Activated CD4-positive, alpha-beta T cell treated with anti-CD3 and anti-CD28 coated beads for 36 hours (primary cell): ENCODE measurements at places on chromosomes 7 and 10.
A peak's percentile ranks its signal among the peaks of the same experiment; 100 is the strongest.

GRCh38 chr10:37734971-37735370 lies 122.4 kb downstream of the ZNF248 start:
- no peak for DNase-seq

GRCh38 chr10:71708301-71708703 lies 11.3 kb downstream of the C10orf105 start:
- DNase-seq, result peak; percentile 83

GRCh38 chr7:70529914-70530585 lies 601.9 kb upstream of the GALNT17 start:
- DNase-seq, result no peak

DNA sequence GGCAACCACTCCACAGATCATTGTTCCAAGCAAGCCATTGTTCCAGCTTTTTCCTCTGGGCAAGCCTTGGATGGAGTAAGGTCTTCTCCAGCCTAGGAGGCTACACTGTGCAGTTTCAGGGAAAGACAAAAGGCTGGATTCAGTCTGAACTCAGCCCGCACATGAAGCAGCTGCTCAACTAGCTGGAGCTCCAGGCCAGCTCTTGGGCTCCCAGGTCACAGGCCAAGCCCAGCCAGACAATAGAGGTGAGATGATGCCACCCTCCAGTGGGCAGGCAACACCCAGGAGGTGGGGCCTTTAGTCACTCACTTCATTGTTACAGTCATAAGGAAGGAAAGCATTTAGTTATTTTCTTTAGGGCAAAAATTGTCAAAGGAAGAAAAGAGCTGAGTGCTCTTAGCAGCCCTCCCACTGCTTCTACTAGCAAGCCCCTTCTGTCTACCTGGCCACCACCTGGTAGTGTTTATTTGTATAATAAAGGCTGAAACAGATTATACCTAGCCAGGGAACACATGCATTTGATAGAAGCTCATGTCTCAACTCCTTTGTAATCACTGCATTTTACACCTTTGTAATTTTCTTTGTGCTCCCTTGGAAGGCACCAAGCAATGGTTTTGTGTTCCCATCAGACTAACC lies 253.4 kb downstream of the WDR11 start:
- DNase-seq, result no peak

DNA sequence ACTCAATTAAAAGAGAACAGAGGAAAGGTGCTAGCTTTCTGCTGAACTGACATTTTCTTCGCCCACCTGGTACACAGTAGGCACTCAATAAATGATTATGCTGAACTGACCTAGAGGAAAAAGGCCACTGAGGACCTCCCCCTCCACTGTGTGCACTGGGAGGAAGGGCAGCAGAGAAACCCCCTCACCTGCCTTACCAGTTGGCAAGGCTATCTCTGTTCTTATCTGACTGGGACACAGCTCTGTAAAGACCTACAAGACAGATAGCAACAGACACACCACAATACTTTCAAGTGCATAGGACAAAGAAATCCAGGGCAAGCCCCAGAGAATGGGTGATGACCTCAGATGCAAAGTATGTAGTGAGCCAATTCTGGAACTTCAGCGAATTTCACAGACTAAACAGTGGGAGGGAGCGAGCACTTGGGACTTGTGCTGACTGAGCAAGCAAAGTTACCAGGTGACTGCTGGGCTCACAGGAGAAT lies 30.4 kb downstream of the PDLIM1 start:
- DNase-seq, result no peak

- DNase-seq, result peak; percentile 29
Observed at GRCh38 chr7:127322351-127322750, 69.6 kb upstream of the GRM8 start.

GRCh38 chr7:87498893-87499292 lies 23.4 kb upstream of the ABCB4 start:
- no peak for DNase-seq

GRCh38 chr7:129771201-129771927 lies 159.8 kb downstream of the NRF1 start:
- no peak for DNase-seq

DNA sequence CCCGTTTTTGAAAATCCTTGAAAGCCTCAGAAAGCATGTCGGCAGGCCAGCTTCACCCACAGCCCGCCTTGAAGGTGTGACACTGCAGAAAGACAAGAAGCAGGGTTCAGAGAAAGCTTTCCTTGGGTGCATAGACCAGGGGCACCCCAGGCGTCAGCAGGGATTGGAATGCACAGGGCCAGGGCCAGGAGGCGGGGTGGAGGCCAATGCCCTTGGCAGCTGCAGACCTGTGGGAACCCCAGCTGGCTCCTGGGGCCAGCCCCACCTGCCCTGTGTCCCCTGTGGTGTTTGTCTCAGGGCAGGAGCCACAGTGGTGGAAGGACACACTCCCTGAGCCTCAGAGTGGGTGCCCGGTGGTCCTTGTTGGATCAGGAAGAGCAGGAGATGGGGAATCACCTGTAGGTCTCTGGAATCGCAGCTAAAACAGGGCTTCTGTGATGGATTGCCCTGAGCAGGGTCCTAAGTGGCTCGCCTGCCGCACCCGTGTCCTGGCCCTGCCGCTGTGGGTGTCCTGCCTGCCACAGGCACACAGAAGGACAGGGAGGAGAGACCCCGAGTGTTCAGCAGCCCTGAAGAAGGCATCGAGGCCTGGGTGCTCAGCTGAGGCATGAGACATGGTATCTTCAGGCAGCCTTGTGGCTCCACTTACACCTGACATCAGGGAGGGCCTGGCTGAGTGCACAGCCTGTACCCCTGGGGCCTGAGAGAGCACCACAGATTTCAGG lies 32.5 kb downstream of the ANXA8 start:
- DNase-seq, result no peak

GRCh38 chr10:6067457-6067856 lies 5.3 kb upstream of the IL2RA start:
- DNase-seq, result peak; percentile 3

GRCh38 chr10:128850647-128851046 lies 616.4 kb upstream of the MGMT start:
- DNase-seq, result no peak

DNA sequence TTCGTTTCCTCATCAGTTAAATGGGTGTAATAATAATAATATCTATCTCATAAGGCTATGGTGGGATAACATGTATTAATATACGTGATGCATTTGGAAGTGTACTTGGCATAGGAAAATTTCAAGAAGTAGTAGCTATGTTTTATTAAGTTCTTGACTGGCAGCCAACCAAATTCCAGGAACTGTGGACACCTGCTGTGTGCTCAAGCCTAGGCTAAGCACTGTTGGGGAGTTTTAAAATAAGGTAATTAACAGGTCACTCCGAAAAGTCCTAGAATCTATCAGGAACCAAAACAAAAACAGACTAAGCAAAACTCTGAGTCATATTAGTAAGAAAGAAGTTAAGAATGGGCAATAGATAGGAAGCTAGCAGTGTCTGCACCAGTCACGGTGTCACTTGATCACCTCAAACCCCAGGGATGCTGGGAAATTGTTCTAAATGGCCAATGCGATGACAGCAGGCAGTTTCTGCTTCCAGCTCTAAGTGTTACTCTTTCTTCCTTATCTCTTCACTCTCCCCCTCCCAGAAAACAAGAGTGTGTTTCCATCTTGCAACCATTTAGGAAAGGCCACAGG lies 92.0 kb upstream of the GDF10 start:
- DNase-seq, result no peak
